ENCODE measurements at places on chromosomes 11 and 22. TPM values are rescaled to one million over a fixed set of nuclear protein-coding genes. Genes with fewer than 3 reads are reported as not detected.

Gene VWCE
- total RNA-seq, result 1.7 TPM

Gene SOX10
- total RNA-seq, result not detected

Gene A4GALT
- total RNA-seq, result 20.6 TPM

Gene DRD2
- total RNA-seq, result not detected

Gene UBQLNL
- total RNA-seq, result 0.14 TPM

Gene LGALS1
- 14,244 TPM for total RNA-seq

Gene KCNQ1OT1
- total RNA-seq, result 4.9 TPM

Gene HEPN1
- not detected for total RNA-seq

Gene SF1
- 49.1 TPM for total RNA-seq

Gene MYO18B
- under 0.01 TPM for total RNA-seq

Gene OLFML1
- 3.1 TPM for total RNA-seq

Gene PAX6
- not detected for total RNA-seq

Gene RBMXL2
- not detected for total RNA-seq

Gene SLC15A3
- 15.8 TPM for total RNA-seq

Gene MS4A2
- not detected for total RNA-seq

Gene CARD18
- not detected for total RNA-seq

Gene CRYBA4
- not detected for total RNA-seq

Gene YAP1
- total RNA-seq, result 114 TPM

Gene PKNOX2
- 0.92 TPM for total RNA-seq

Gene SPI1
- not detected for total RNA-seq

Gene OR52M1
- total RNA-seq, result not detected

Gene KBTBD3
- total RNA-seq, result 4.9 TPM

Gene SNAP29
- 7.0 TPM for total RNA-seq

Gene IFITM10
- 0.28 TPM for total RNA-seq

Measured in smooth muscle cell of bladder (primary cell).